ENCODE measurements at places on chromosomes 12 and 14. TPM values are rescaled to one million over a fixed set of nuclear protein-coding genes. Genes with fewer than 3 reads are reported as not detected.

GRCh38 chr12:65325183-65325582 is 46.7 kb downstream of the MSRB3 start:
- H3K27ac ChIP-seq: no peak overlapping the region
- no peaks in the 10 kb centered on the region for H3K27me3 ChIP-seq
- no peak for DNase-seq
- no peaks in the 10 kb centered on the region for H3K4me1 ChIP-seq

DNA sequence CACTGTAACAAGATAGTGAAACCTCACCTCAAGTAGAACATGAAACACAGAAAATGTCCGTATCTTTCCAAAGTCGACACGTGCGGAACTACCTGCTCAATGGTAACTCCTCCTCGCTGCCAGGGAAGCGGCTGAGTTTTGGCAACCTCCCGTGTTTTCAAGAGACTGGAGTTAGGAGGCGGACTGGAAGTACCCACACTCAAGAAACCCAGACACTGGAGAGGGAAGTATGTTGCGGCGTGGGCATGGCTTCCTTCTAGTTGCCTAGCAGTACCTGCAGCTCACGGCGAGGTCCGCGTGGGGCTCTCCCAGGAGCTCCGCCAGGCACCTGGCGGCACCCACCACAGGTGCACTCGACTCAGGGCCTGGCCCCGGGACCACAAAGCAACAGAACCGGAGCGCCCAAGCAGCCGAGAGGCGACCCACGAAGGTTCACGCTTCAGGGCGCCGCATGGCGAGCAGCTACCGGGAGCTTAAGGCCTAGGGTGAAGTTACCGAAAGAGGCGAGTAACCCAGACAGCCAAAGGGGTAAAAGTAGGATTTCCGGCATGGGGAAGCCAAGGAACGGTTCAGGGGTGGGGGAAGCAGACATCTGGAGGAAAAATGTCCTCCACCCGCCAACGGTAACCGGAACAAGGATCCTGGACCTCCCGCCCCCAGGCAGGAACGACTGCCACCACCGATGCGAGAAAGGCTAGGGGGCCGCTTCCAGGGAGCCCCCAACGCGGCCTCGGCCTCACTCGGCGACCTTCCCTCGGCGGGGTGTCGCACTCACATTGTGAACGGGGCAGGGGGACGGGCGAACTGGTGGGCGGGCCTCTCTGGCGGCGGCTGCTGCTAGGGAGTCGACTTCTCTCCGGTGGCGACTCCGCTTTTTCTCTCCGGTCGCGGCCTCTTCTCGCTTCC is 608 bp downstream of the PTGES3 start:
- peak overlapping the region; percentile 93 for H3K4me3 ChIP-seq
- peak overlapping the region; percentile 100 for H3K27ac ChIP-seq
- DNase-seq: peak; percentile 71
- no peaks in the 10 kb centered on the region for H3K27me3 ChIP-seq

- no peaks in the 10 kb centered on the region for H3K4me1 ChIP-seq
- DNase-seq: no peak
- H3K36me3 ChIP-seq: no peaks in the 10 kb centered on the region
- no peaks in the 10 kb centered on the region for H3K27me3 ChIP-seq
- no peak overlapping the region for H3K4me3 ChIP-seq
These were observed 23.3 kb downstream of the INSM2 start for GRCh38 chr14:35557221-35557747.

GRCh38 chr12:93813972-93814821 is 137.0 kb downstream of the CRADD start:
- H3K36me3 ChIP-seq: no peaks in the 10 kb centered on the region
- no peaks in the 10 kb centered on the region for H3K27me3 ChIP-seq
- H3K4me1 ChIP-seq: peaks cover 13% of the 10 kb centered on the region
- peak overlapping the region; percentile 86 for H3K27ac ChIP-seq
- H3K4me3 ChIP-seq: no peak overlapping the region

- H3K27ac ChIP-seq: peak within 1 kb of the TSS; percentile 69
- H3K4me1 ChIP-seq: peaks cover 3% of the 10 kb centered on the region
- no peaks in the 10 kb centered on the region for H3K36me3 ChIP-seq
- peak; percentile 96 for DNase-seq
These were observed at the start of gene HEATR5A for GRCh38 chr14:31420319-31421111. Gene HEATR5A, minus strand, starts transcription at chr14:31420550. Its CDS starts 17,575 bp downstream, at chr14:31402975.

DNA sequence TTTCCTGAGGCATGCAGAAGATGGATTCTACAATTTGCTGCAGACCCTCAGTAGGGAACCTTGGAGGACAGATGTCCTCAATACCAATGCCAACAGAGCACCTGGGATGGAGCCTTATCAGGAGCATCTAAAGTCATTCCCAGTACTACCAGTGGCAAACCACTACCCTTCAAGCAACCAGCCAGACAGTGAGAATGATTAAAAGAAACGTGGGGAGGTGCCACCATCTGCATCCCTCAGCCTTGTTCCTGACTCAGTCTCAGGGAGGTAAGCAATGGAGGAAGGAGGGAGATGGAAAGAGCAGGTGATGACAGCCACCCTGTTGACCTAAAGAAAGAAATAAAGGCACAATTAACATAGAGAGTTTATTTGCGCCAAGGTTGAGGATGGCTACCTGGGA is 175.2 kb upstream of the GRIN2B start:
- H3K4me1 ChIP-seq: no peaks in the 10 kb centered on the region
- no peak for DNase-seq
- H3K27me3 ChIP-seq: no peaks in the 10 kb centered on the region

- no peak for DNase-seq
- no peaks in the 10 kb centered on the region for H3K27me3 ChIP-seq
- no peaks in the 10 kb centered on the region for H3K4me1 ChIP-seq
- no peak overlapping the region for H3K27ac ChIP-seq
- no peak overlapping the region for H3K4me3 ChIP-seq
- H3K36me3 ChIP-seq: no peaks in the 10 kb centered on the region
These were observed 1140.5 kb downstream of the GALC start for GRCh38 chr14:86852530-86852929.

AMDHD1 gene
- 0.57 TPM for total RNA-seq

MLF2 gene
- 64.1 TPM for total RNA-seq

RNASE2 gene
- total RNA-seq: not detected
